ENCODE measurements at places on chromosomes 13 and 19. TPM values are rescaled to one million over a fixed set of nuclear protein-coding genes. Genes with fewer than 3 reads are reported as not detected.

DNA sequence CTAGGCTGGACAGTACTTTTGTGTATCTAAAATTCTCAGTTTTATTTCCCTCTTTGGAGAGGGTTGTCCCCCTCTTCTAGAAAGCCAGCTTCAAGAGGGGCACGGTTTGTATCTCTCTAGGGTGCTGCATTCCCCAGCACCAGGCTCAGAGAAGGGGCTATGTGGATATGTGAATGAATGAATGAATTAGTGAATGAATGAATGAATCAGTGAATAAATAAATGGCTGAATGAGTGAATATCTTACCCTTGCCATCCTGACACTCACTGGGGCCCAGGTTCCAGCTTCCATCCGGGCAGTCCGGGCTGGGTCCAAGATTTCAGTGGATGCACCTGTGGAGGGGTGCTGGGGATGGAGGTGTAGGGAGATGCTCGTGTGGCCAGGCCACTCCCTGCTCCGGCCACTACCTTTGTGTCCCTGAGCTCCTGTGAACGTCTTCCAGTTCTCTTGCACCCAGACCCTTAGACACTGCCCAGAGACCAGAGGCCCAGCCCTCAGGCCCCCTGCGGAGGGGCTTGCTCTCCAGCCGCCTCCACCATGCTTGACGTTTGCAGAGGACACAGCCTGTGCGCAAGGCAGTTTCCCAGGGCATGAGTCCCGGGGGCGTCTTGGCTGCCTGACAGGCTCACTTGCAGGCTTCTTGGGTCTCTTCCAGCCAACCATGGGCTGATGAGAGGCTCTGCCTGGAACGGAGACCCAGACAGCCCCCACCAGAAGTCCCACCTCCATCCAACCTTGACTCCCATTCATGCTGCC is 2.8 kb upstream of the KCNN1 start:
- DNase-seq: no peak

GRCh38 chr13:94632226-94632980 is 30.7 kb downstream of the GPR180 start:
- DNase-seq: no peak

DNA sequence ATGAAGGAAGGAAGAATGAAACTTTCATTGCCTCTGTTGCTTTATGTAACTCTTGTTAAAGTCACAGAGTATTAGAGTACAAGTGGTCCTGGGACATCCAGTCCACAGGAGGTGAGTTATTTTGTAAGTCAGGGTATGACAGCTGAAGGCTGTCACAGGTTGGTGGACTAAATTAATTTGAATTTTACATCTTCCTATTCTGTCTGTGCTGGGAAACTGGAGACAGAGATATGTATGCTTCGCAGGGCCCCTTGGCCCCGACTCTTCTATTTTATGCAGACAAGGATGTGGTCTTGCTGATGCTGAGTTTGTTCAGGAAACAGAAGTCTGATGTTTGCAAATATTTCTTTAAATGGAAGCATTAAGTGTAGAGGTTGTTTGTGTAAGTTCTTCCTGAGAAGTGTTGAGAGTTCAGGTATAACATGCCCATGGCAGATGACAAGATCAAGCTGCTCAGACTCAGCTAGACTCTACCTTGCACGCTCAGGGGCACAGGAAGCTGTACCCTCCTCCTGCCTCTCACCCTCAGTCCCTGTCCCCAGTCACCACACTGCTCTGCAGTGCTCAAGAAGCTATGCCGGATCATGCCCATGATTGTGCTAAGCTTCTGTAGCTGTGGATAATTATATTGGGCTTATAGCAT is 23.4 kb downstream of the RASL11A start:
- no peak for DNase-seq

GRCh38 chr19:13097463-13098258 is 5.0 kb downstream of the LYL1 start:
- no peak for DNase-seq

- peak; percentile 92 for DNase-seq
These were observed 12.9 kb downstream of the SPC24 start for GRCh38 chr19:11142528-11143171.

- DNase-seq: no peak
These were observed 4.2 kb downstream of the ZNF506 start for GRCh38 chr19:19817357-19817756.

- no peak for DNase-seq
These were observed 7.2 kb upstream of the FCHO1 start for GRCh38 chr19:17743874-17744580.

- DNase-seq: no peak
These were observed 61.2 kb downstream of the ZAR1L start for GRCh38 chr13:32253911-32254399.

- DNase-seq: no peak
These were observed 252.7 kb downstream of the KCNRG start for GRCh38 chr13:50267917-50268316.

GRCh38 chr13:96193728-96194310 is 103.9 kb downstream of the HS6ST3 start:
- no peak for DNase-seq

- DNase-seq: no peak
These were observed 1120.7 kb downstream of the DIAPH3 start for GRCh38 chr13:59043016-59043415.

DNA sequence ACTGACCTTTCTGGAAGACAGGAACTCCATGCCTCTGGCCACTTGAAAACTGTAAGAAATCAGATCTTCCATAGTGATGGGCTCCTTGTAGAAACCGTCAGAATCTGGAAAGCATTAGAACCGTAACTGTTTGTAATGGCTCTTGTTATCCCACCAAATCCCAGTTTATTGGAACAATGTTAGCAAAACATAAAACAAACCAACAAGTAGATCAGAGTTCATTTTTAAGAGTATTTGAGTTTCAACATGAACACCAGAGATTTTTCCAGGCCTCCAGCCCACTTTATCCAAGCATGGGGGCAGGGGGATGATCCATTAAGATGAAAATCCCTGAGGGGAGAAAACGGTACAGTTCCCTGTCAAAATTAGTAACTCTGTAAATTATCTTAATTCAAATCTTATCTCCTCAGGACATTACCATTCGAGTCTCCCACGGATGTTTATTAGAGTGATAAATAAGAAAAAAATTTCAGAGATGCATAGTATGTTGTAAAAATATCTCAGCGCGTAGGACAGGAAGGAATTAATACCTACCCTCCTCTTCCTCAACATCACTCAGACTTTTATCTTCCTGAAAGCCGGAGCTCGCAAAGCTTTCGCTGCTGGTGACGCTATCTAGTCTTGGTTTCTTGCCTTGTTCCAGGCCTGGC is 172.5 kb downstream of the FLT1 start:
- DNase-seq: no peak

- no peak for DNase-seq
These were observed 8.1 kb upstream of the ADGRE2 start for GRCh38 chr19:14786421-14786851.

- no peak for DNase-seq
These were observed 223.1 kb downstream of the MZT1 start for GRCh38 chr13:72504131-72504841.

- no peak for DNase-seq
These were observed 44.9 kb upstream of the PEG3 start for GRCh38 chr19:56885173-56885985.

DNA sequence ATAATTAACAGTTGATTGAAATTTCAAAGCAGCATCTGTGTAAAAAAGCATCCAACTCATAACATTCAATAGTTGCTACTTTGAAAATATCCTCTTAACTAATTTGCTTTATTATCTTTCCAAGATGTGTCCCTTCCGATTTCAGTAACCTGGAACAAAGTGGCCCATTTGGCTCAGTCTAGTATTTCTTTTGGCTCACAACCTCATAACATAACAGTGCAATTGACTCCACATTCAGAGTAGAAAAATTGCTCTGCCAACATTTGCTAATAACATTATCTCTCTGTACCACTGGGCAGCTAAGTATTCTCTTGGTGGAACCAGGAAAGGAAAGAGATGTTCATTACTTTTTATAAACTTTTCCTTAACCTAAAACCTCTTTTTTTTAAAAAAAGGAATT is 571.1 kb upstream of the ARGLU1 start:
- no peak for DNase-seq

- DNase-seq: no peak
These were observed 351.3 kb downstream of the DACH1 start for GRCh38 chr13:71515744-71516038.

GRCh38 chr19:1270854-1271527 is 1.9 kb downstream of the CIRBP start:
- DNase-seq: no peak

- no peak for DNase-seq
These were observed 11.2 kb downstream of the WDFY2 start for GRCh38 chr13:51595416-51595815.

- no peak for DNase-seq
These were observed 34.2 kb downstream of the TDRD3 start for GRCh38 chr13:60431108-60431700.

DNA sequence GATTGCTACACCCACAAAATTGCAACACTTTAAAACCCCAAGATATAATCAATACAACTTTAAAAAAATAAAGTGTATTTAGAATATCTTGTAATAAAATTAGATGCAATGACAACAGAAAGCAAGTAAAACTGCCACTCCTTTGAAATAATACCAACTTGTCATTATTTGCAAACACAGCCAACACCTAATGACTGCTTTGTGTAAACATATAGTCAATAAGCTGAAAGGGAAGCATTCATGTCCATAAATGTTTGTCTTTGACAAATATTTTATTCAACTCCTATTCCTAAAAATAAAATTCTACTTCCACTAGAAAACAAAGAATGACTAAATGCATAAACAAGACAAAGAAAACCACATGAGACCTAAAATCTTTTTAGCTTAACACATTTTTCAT is 6.6 kb downstream of the SMAD9 start:
- DNase-seq: no peak

DNA sequence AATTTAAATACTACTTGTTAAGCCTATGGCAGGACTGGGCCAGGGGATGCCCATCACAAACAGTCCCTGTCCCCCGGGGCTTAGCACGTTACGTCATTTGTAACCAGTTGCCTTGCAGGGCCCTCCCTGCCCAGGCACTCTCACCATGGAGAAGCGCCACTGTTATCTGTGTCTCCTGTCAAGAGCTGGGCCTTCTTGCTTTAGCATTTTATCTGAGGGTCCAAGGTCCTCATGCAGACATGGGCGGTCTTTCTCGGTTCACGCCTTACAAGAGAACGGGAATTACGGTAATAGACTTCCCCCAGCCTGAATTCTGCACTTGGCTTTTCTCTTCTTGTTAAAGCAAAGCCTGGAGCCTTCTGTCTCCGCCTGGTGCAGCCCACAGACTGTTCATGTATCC is 46.1 kb downstream of the TMED1 start:
- no peak for DNase-seq

DNA sequence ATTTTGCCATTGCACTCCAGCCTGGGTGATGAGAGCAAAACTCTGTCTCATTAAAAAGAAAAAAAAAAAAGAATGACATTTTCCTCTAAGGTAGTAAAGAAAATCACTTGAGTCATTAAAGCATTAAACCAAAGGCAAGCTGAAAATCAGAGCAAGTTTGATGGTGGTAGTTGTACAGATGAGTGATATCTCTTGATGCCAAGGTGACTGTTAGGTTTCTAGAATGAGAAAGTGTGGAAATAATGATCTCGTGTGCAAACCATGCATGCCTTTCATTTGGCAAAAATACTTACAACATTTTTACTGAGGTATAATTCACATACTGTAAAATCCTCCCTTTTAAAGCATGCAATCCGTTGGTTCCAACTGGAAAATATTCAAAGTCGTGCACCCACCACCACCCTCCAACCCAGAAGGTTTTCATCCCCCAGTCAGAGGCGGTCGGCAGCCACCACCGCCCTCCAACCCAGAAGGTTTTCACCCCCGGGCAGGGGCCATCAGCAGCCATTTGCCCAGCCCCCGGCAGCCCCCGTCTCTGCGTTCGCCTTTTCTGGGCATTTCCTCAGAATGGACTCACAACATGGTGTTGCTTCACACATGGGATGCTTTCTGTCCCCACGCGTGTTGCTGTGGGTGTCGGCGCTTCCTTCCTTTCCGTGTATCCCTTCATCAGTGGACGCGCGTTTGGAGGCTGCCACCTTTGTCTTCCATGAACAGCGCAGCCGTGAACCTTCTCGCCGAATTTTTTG is 90.2 kb downstream of the ATP11A start:
- no peak for DNase-seq

DNA sequence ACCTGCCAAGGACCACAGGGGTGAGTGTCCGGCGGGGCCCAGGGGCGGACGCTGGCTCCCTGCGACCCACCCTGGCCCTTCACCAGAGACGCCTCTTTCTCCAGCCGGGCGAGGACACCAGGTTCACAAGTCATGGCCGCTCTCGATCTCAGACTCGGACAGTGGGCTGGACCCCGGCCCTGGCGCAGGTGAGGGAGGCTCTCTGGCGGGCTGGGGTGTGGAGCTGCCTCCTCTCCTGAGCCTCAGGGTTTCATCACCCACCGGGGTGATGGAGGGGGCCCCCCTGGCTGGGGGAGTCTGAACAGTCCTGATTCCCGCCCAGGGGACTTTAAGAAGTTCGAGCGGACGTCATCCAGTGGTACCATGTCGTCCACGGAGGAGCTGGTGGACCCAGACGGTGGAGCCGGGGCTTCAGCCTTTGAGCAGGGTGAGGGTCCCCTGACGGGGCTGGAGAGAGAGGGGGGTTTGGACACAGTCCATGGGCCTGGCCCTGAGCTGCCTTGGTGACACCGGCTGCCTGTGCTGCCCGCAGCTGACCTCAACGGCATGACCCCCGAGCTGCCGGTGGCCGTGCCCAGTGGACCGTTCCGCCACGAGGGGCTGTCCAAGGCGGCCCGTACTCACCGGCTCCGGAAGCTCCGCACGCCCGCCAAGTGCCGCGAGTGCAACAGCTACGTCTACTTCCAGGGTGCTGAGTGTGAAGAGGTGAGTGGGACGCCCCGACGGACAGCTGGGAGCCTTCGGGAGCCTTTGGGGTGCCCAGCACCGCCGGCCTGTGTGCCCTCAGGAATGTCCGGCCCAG is 13.6 kb downstream of the ARHGAP45 start:
- DNase-seq: no peak

- no peak for DNase-seq
These were observed 7.4 kb upstream of the ZNF541 start for GRCh38 chr19:47580397-47580796.

- no peak for DNase-seq
These were observed 612.7 kb downstream of the SLITRK6 start for GRCh38 chr13:85186356-85187045.

DNA sequence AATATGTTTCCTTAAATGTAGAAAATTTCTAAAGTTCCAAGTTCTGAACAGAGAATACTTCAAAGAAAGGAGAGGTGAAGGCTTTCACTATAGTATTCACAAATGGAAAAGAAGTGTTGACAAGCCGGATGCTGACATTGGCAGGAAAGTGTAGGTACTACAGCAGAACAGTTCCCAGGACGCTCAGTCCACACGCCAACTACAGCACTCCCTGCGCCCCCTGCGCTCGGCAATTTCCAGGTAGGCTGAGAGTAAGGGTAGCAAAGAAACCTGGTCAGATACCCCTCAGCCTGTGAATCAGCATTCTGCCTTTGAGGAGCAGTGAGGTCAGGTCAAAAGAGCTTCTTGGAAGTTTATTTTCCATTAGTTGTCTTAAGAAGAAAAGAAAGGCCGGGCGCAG is 115.3 kb downstream of the NALCN start:
- DNase-seq: no peak

GRCh38 chr13:56352901-56353300 is 787.8 kb upstream of the PRR20A start:
- no peak for DNase-seq

TEX101 gene
- total RNA-seq: not detected

ZNF223 gene
- 2.9 TPM for total RNA-seq

DMPK gene
- 284 TPM for total RNA-seq

SRRM5 gene
- 0.30 TPM for total RNA-seq

KCNC3 gene
- total RNA-seq: 2.6 TPM

LIM2 gene
- not detected for total RNA-seq

NLRP5 gene
- total RNA-seq: not detected

RASIP1 gene
- total RNA-seq: 13.9 TPM

BORA gene
- 0.55 TPM for total RNA-seq

HSPB6 gene
- total RNA-seq: 899 TPM

KASH5 gene
- not detected for total RNA-seq

RNF17 gene
- not detected for total RNA-seq

ZNF100 gene
- 4.6 TPM for total RNA-seq
